ENCODE measurements at places on chromosomes 4 and X.

DNA sequence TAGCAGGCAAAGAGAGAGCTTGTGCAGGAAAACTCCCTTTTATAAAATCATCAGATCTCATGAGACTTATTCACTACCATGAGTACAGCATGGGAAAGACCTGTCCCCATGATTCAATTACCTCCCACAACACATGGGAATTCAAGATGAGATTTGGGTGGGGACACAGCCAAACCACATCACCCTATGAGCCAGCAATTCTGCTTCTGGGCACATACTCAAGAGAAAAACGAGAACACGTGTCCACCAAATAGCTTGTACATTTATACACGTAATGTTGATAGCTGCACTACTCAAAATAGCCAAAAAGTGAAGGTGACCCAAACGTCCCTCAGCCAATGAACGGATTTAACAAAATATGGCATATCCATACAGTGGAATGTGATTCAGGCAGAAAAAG, 94.5 kb upstream of the DHRSX start:
- no peak for DNase-seq

GRCh38 chr4:77431546-77431945, 174.1 kb upstream of the CXCL13 start:
- DNase-seq: no peak

GRCh38 chr4:106426069-106426468, 57.5 kb upstream of the GIMD1 start:
- no peak for DNase-seq

DNA sequence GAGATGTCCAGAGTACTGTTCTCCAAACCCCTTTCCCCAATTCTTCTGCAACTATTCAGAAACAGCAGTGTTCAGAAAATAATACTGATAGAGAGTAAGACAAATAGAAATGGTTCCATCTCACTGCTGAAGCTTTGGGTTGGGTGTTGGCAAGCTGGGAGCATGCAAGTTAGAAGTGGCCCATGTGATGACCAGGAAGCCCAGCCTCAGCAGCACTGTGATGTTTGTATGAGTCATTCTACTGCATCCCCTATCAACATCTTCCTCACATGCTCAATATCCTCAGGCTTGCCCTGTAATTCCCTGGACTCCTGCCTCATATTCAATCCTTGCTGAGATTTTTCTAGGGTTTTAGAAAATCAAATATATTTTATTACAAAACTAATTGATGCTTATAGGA, 96.5 kb downstream of the CHRDL1 start:
- DNase-seq: no peak

- no peak for DNase-seq
These were observed 27.8 kb upstream of the FTHL17 start for GRCh38 chrX:31099536-31100090.

DNA sequence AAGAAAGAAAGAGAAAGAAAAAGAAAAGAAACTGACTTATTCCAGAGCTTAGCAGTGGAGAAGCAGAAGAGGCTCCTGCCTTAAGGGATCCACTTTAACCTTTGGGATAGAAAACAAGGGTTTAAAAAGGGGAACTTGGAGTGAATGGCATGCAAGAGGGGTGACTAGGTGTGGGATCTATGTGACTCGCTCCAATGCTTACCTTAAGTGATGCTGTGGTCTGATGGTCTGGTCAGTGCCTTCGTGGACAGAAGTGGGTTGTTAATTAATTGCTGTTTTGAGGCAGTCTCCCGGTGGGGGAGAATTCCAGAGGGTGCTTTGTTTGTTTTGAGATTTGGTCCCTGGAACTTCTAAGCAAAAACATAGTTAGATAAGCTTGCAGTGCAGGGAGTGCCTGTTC, 21.1 kb upstream of the RHOXF1 start:
- DNase-seq: no peak

GRCh38 chr4:139568206-139568955, 12.4 kb upstream of the SETD7 start:
- DNase-seq: no peak

- no peak for DNase-seq
These were observed 165.1 kb downstream of the CENPC start for GRCh38 chr4:67380154-67380553.
